ENCODE measurements at places on chromosomes 16 and 17.
A peak's percentile ranks its signal among the peaks of the same experiment; 100 is the strongest.

- no peak for DNase-seq
Measured at GRCh38 chr17:14444915-14445314, 144.0 kb downstream of the HS3ST3B1 start.

DNA sequence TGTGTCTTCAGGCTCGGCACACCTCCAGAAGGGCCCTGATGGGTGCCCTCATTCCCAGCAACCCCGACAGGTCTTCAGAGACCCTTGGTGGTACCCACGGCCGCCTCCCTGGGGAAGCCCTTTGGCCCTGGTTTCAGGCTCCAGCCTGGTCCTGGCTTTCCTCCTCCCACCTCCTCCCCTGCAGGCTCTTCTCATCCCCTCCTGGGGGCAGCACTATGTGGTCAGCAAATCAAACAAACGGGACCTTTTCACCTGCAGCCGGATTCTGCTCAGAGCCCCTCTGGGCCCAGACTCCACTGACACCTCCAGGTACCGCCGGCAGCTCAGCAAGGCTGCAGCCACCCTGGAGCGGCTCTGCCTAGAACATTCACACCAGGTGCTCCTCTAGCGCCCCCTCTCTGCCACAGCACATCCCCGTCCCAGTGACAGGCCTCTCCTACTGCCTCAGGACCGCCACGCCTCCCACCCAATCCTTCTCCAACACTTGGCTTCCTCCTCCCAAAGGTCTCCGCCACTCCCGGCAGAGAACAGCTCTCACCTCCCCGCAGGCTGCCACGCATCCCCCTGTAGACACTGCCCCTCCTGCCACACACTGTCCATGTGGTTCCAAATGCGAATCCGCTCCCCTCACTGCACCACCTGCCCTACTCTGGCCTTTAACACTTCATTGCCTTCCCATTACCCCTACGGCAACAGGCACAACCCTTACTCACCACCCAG, 12.0 kb downstream of the CORO7 start:
- no peak for DNase-seq

- DNase-seq, result peak; percentile 99
Measured at GRCh38 chr17:44556832-44557606, at the start of gene FZD2. TSS of gene FZD2 (plus strand) at chr17:44557484. CDS start at chr17:44557689, 205 bp downstream.

DNA sequence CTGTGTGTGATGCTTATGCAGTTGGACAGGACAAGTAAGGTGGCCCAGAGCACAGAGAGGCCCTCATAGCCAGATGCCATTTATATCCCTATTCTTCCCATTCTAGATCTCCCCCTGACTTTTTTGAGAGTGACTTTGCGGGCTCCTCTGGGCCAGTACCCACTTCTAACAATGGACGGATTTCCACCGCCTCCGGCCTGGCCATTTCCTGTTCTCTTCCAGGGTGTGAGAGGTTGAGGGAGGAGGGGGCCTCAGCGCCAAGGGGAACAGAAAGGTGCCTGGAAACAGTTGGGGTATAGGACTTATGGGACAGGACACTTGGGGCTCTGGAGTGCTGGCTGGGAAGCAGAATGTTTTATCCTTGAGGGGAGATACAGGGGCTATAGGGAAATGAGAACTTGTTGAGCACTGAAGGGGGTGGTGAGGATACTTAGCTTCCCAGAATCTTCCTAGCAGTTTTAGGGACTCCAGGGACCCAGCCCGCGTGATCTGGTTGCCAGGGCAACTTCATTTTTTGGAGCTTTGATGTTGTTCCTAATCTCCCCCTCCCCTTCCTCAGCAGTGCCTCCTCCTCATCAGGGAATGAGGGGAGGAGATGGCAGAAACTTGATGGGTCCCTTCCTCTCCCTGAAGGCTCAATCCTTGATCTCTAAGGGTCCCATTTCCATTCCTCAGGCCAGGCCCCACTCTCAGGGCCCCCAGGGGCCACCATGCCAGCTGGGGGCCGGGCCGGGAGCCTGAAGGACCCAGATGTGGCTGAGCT, 3.6 kb downstream of the TAOK2 start:
- DNase-seq, result no peak

DNA sequence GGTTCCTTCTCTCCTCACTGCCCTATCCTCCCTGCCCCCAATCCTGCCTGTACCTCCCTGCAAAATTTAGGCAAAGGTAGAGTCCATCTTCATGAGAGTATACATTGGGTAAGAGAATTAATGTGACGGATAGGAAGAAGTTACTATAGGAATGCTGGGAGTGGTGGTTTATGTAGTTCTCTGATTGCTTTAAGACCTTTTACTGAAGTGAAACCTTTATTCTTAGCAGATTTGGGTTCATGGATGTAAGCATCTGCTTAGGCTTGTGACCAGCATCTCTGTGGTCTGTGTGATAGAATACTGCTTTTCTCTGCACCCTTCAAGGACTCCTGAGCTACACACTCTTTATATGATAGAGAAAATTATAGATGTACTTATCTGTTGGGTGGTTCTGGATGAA, 127.3 kb downstream of the PRKCA start:
- no peak for DNase-seq

DNA sequence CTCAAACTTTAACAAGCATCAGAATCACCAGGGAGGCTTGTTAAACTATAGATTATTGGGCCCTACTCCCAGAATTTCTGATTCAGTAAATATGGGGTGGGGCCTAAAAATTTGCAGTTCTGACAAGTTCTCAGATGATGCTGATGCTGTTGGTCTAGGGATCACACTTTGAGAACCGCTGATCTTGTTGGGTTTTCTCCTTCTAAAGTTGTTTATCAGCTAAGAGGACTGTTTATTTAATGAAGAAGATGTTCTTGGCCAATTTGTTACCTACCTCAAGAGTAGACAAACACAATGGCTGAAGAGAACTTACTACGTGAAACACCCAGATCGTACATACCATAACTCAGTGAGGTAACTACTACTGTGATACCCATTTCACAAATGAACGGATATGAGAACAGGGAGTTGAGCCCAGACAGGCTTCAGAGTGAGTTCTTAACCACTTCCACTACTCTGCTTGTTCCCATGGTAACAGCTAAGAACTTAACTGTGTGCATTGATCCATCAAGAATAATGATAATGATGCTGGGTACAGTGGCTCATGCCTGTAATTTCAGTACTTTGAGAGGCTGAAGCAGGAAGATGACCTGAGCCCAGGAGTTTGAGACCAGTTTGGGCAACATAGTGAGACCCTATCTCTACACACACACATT, 85.3 kb upstream of the NSRP1 start:
- DNase-seq, result no peak

DNA sequence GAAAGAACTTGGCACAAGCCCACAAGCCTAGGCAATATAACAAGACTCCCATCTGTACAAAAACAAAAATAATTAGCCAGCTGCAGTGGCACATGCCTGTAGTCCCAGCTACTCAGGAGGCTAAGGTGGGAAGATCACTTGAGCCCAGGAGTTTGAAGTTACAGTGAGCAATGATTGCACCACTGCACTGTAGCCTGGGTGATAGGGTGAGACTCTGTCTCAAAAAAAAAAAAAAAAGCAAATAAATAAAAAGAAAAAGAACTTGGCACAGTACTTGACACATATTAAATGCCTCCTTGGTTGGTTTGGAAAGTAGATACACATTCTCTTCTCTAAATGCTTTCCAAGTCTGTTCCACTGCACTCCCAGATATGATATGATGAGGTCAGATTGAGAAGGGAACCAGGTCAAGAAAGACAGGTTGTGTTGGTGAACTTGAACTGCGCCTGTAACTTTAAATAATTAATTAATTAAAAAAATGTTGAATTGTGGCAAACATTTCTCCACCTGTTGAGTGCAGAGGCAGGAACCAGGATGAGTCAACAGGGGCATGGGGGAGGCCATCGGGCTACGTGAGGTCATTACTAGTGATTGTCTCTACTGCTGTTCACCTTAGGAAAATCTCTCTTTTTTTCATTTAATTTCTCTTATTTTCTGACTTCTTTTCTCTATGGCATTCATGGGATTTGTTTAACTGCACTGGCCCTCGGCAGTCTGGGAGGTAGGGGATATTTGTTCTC, 25.9 kb upstream of the EFCAB13 start:
- no peak for DNase-seq

DNA sequence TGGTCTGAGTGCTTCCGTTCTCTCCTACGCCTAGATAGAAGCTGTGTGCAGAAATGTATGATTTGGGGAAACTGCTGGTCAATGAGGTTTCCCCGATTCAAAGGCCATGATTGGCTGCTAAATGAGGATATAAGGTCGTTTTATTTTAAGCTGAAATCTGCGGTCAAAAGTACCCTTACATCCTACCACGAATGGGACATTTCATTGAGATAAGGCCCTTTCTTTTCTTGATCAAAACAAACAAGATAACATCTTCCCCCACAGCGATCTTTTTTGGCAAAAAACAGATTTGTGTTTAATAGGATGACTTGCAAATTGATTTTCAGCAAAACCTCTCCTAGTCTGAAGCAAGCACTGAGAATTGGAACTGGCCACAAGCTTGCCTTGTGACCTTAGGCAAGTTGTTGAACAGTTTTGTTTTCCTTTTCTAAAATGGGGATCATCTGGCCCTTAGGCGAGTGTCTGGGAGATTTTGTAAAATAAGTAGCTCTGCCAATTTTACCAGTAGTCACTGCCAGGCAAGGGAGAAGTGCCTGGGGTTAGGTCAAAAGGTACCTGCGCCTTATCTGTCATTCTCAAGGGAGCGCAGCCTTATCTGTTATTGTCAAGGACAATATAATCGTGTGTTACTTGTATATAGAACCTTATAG, 635 bp downstream of the SCPEP1 start:
- DNase-seq, result no peak

- no peak for DNase-seq
Measured at GRCh38 chr17:44664867-44665266, 8.6 kb downstream of the MEIOC start.

DNA sequence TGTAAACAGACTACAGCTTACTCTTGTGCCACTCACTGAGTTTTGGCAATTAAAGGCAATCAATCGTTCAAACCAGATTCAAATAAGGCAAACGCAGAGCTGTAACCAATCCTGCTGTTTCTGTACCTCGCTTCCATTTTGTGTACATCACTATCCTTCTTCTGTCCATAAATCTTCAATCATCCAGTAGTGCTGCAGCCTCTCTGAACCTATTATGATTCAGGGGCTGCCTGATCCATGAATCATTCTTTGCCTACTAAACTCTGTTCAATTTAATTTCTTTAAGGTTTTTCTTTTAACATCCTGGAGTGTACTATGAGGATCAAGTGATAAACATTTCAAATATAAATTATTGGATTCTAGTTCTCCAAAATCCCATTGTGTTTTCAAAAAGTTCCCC, 93.9 kb downstream of the CEP112 start:
- DNase-seq, result no peak

GRCh38 chr16:70646260-70647241, at the start of gene IL34:
TSS of gene IL34 (plus strand) at chr16:70646559. CDS start at chr16:70646948, 389 bp downstream.
- no peak for DNase-seq

DNA sequence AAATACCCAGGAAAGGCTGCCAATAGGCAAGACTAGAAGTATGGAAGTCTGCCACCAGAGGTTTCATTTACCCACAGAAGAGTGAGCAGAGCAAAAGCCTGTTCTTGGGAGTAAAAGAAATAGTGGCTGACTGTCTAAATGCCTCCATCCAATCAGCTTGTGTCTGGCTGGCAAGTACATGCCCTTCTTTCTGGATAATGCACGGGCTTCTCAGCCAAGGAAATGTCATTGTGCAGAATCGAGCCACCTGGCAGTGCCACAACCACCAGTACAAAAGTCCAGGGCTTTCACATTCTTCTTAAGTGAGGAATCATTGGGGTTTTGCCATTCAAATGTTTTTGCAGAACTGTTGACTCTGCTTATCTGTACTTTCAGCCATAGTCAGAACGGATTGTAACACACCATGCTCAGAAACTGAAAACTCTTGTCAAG, 10.1 kb upstream of the ERCC4 start:
- DNase-seq, result no peak

- DNase-seq, result no peak
Measured at GRCh38 chr16:9845661-9846361, 336.4 kb downstream of the GRIN2A start.

DNA sequence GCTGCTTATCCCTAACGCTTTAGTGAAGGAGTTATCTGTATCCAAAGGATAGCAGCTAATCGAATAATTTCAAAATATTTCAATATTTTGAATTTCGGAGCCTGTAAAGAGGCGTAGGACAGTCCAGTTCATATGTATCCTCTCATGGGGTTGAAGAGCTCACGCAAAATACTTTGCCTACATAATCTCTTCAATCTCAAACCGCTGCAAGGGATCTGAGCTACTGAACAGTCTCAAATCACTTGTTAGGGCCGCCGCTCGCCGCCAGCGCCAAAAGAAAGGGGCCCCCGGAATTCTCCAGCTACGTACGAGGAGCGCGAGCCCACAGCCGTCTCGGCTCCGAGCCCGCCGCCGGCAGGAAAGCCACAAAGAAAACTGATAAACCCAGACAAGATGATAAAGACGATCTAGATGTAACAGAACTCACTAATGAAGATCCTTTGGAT, 601 bp upstream of the RFWD3 start:
- peak; percentile 16 for DNase-seq

- DNase-seq, result no peak
Measured at GRCh38 chr17:75493476-75494129, 21.7 kb downstream of the CASKIN2 start.

GRCh38 chr17:82042649-82043048, 5.2 kb upstream of the DCXR start:
- no peak for DNase-seq

GRCh38 chr17:73340093-73340596, 28.3 kb upstream of the CDC42EP4 start:
- no peak for DNase-seq

- DNase-seq, result peak; percentile 77
Measured at GRCh38 chr17:34254651-34255380, at the start of gene CCL2. TSS of gene CCL2 (plus strand) at chr17:34255285. CDS start at chr17:34255350, 65 bp downstream.

- DNase-seq, result no peak
Measured at GRCh38 chr17:70308618-70309017, 139.3 kb downstream of the KCNJ2 start.

GRCh38 chr16:12063004-12063395, 86.5 kb downstream of the SNX29 start:
- no peak for DNase-seq

DNA sequence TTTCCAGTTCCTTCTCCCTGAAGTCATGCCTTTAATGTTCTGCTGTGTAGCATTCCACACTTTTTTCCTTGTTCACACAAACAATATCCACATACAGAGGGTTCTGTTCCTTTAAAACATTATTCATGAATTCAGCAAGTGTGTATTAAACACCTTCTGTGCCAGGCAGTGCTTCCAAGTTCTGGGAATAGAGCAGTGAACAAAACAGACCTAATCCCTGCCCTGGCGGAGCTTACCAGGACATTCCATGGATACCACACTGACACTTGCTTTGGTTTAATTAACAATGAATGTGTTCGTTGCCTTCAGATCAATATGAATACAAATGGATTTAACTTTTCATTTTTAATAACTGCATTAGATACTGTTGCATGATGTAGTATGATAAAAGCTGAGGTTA, 57.9 kb upstream of the CLEC19A start:
- DNase-seq, result no peak

GRCh38 chr17:4074831-4075495, 67.9 kb downstream of the ZZEF1 start:
- DNase-seq, result peak; percentile 19
